Bronchial epithelial cell (primary cell): ENCODE measurements at places on chromosomes 6 and 20.

DNA sequence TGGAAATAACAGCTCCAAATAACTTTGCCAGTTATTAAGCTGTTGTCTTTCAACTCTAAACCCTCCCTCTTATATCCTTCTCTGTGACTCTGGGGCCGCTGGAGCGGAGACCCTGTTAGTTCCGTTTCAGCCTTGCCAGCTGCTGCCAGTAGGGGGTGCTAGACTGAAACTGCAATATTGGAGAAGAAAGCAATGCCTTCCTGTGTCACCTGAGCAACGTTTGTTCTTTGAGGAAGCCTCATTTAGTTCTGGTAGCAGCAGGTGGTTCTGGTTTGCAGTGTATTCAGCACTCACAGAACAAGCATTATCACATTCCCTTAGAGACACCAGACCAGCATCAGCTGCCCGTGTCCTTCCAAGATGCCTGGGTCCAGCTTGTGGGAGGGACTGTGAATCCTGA, 22.9 kb upstream of the JAG1 start:
- no peak for DNase-seq

- no peak for DNase-seq
Measured at GRCh38 chr6:158077676-158078075, 90.4 kb downstream of the SERAC1 start.

- DNase-seq: no peak
Measured at GRCh38 chr6:93624408-93624807, 205.0 kb upstream of the EPHA7 start.

DNA sequence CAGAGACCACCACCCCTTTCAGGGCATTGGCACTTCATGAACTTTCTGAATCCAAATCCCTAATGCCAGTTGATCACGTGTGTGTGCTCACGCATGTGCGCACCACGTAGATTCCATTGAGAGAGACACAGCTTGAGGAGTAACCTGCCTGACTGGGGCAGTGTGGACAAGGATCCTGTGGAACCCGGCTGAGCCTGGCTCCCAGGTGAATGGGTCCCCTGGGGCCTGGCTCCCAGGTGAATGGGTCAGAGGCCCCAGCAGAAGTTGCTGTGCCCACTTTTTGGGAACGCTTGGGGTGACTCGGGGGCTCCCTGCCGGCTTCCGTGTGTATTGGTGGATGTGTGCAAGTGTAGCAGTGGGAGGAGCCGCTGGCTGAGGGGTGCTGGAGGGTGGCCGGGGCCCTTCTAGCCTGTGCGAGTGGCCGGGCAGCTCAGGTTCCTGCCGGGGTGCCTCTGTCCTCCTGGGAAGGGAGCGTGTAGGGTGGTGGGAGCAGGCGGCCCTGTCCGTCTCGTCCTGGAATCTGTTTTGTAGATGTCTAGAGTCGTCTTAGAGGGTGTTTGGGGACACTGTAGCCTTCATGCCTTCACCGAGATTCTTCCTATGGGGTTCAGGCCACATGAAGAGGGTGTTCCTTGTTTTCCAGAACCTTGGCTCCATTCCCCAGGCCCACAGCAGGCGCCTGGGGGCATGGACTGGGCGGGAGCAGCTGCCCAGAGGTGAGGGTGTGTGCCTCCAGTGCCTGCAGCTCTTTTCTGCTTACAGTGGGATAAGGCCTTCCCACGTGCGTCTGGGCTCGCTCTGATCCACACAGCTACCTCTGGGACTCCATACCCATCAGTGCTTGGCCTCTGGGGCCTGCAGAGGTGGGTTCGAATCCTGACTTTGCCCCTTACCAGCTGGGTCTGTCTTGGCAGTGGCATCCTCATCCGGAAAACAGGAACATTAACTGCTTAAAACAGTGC, 3.2 kb downstream of the RBM38 start:
- no peak for DNase-seq

- no peak for DNase-seq
Measured at GRCh38 chr6:154606860-154607259, 96.4 kb upstream of the CNKSR3 start.

DNA sequence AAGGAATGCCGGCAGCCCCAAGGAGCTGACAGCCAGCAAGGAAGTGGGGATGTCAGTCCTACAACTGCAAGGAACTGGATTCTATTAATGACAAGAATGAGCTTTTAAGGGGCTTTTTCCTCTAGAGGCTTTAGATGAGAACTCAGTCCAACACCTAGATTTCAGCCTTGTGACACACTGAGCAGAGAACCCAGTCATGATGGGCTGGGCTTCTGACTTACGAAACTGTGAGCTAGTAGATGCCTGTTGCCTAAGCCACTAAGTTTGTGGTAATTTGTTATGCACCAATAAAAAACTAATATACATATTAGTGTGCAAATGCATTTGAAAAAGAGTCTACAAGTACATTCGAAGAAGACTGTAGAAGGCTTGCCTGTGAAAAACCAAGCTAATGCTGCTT, 263.3 kb downstream of the SOX4 start:
- DNase-seq: peak; percentile 92
